ENCODE measurements at places on chromosomes 4 and X.

GRCh38 chr4:109751852-109752251 is 22.0 kb upstream of the PLA2G12A start:
- DNase-seq, result no peak

DNA sequence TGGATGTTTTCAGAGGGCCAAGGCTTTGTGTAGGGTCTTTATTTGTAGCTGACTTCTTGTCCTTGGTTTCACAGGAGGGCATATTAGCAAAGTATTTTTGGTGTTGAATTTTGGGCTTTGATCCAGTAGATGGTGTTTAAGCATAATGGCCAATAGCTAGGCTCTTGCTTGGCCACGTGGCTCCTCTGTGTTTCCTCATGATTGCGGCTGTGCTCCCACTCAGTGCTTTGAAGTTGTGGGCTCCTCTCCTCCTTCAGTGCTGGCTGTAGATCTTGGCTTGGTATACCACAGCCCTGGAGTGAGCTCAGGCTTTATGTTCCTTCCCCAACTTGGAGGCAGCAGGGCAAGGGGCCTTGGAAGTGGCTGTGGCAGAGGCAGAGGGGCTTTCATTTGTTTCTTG is 107.2 kb upstream of the CENPE start:
- no peak for DNase-seq

DNA sequence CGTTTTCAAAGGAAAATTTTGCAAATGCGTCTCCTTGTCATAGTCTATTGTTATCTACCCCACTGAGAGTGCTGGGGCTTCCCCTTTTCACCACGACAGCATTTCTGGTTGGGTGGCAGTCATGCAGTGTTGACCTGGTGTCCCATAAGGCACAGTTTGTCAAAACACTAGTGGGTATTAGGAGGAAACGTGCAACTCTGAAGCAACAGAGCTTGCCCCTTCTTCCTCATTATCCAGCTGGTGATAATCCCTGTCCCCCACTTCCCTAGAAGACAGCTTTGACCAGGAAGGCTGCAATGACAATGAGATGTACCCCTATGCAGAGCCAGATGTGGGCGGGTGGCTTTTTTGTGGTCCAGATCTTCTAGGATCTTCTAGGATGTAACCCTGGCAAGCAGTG is 1.8 kb downstream of the TBC1D1 start:
- DNase-seq, result peak; percentile 66

GRCh38 chr4:39044956-39045826 is 13.0 kb upstream of the TMEM156 start:
- no peak for DNase-seq

DNA sequence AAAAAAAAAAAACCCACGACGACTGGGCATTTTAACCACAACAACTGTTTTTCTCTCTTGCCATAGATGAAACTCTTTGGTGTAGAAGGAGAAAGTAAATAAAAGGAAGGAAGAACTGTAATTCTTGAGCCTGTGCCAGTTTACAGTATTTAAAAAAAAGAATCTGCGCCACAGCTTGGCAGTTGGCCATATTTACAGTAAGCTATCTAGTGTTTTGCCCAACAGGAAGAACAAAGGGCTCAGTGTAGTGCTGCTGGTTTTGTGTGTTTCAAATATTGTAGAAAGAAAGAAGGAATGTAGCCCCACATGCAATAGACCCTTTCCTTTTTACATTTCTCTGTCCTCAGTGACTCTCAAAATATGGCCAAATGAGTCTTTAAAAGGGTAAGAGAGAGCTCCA is 66.1 kb downstream of the NR3C2 start:
- DNase-seq, result no peak

DNA sequence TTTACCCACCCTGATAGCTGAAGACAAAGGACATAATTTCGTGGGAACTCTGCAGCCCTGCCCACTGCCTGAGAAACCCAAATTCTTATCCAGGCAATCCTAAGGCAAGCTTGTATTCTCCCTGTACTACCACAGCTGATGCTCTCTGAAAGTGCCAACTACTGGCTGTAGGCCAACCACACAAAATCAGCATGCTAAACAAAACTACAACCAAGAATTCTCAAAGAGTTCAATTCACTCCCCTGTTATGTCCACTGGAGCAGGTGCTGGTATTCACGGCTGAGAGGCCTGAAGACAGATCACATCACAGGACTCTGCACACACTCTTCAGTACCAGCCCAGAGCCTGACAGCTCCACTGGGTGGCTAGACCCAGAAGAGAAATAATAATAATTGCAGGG is 375.9 kb upstream of the NDST4 start:
- no peak for DNase-seq

DNA sequence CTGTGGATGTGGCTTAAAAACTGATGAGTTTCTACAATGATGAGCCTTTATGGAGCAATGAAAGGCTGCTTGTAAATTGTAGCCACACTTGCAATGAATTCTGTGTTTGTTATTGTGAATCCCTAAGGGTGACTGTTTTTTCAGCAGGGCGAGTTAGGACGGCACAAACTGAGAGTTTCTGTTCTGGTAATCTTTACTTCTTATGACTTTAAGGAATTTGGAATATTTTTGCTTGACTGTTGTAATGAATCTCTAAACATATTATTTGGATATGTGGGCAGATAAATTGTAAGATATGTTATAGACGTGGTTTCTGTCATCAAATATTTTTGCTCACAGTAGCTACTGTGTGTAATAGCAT is 22.2 kb downstream of the RBPJ start:
- no peak for DNase-seq

- no peak for DNase-seq
Observed at GRCh38 chr4:41202820-41203568, 11.3 kb downstream of the APBB2 start.

DNA sequence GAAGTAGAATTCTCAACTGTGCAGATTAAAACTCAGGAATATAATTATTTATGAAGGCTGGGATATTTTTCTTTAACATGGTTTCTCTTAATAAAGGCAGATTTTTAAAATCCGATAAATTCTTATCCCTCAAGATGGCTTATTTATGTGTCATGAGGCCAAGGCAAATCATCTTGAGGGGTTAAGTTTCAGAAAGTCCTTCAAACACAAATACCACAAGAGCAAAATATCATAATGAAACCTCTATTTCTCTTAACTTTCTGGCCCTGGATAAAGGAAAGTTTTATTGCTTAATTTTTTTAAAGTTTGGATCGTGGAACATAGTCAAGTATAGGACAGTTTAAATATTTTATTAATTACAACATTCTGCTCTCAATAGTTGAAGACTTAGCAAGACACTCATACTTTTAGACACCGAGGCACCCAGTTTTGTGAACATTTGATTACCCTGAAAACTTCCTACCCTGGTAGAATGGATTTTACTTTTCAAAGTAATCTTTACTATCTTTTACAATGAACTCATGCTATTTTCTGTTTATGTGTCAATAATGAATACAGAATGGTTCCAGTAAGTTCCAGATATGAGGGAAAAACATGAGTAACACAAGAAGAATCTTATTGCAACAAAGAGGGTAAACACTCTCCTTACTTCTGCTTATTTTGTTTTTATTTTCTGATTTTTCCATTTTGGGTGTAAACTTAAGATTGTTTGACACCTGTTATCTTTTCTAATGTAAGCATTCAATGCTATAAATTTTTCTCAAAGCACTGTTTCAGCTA is 200.7 kb upstream of the IL15 start:
- no peak for DNase-seq

DNA sequence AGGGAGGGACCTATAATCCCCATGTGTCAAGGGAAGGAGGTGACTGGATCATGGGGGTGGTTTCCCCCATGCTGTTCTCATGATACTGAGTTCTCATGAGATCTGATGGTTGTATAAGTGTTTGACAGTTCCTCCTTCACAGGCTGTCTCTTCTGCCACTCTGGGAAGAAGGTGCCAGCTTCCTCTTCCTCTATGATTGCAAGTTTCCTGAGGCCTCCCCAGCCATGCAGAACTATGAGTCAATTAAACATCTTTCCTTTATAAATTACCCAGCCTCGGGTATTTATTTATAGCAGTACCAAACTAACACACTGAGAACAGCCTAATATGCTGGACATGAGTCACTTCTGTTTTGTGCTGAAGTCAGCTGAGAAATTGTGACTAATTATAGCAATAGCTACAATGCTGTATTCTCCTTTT is 656.9 kb upstream of the CPEB2 start:
- no peak for DNase-seq

GRCh38 chr4:88060431-88060830 is 53.0 kb downstream of the PKD2 start:
- DNase-seq, result no peak

DNA sequence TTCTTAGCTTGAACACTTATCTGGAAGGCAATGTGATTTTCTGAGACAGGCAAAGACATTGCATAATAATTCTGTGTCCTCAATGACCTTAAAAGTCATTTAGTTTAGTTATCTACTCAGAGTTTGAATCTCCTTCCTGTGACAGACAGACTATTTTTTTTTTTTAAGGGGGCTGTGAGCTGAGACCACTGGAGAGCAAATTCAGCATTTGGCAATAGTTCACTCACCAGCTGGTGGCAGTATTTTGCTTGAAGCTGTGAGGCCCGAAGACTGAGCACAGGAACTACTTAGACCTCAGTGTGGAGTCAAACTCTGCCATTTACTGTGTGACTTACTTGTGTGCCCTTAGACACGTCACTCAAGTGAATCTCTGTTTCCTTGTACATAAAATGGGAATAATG is 22.9 kb upstream of the CPE start:
- peak; percentile 23 for DNase-seq

GRCh38 chr4:79042079-79042674 is 102.9 kb upstream of the PAQR3 start:
- DNase-seq, result no peak

- DNase-seq, result no peak
Observed at GRCh38 chr4:189121336-189121735, 819.3 kb upstream of the FRG1 start.

- no peak for DNase-seq
Observed at GRCh38 chr4:142719854-142720541, 126.1 kb downstream of the INPP4B start.

- no peak for DNase-seq
Observed at GRCh38 chr4:168584321-168584771, 87.5 kb downstream of the PALLD start.

DNA sequence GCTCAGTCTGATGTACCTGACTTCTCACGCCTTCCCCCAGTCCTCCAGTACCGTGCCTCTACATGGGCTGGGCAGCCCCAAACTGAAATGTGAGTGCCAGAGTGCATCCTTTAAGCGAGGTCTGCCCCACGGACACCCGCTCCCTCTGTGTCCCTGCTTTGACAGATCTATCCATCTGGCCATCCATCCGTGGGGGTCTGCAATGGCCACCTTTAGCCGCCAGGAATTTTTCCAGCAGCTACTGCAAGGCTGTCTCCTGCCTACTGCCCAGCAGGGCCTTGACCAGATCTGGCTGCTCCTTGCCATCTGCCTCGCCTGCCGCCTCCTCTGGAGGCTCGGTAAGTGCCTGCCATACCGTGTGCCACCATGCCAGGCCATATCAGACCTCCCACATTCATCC is 827 bp downstream of the PORCN start:
- no peak for DNase-seq

DNA sequence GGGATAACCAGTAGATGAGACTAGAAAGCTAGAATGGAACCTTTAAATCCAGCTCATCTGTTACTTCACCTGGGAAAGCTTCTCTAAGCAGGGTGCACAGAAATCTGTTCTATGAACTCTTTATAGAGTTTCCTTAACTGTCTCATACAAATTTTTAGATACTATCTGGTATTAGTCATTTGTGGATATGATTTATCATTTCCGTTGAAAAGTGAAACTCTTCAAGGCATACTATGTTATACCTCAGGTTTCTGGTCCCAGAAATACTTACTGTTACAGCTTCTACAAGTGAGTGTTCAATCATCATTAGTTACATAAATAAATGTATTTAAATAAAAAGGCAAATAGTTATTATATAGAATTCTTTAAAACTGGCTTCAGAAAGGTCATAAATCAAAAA is 298.3 kb upstream of the AGA start:
- DNase-seq, result no peak

DNA sequence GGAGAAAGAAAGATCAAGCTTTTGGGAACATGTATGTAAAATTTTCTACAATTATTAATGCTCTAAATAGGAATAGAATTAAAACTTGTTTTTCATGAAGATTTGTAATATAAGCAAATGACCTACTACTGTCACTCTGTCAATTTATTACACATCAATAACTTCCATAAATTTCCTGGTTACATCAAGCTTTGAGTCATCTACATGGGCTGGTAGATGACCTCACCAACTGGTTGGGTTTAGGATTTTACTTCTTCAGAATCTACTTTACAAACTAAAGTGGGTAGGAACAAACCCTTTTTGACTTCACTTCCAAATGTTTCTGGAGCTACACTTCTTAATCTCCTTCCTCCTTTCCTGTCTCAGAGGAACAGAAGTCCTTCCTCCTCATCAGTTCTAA is 12.0 kb upstream of the LRAT start:
- no peak for DNase-seq

DNA sequence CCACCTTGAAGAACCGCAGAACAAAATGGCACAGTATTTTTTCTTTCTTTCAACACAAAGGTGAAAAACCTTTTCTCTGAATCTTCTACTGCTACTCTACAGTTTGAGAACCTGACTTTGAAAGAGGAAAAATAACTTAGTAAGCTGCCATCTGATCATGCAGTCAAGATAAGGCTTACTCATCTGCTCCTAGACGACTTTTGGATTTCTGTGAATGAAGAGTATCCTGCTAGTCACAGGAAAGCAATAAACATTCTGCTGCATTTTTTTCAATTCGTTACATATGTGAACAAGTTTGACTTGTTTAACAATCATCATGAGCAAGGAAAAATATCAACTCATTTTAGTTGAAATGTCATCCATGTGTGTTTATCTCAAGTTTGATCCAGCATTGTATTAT is 25.2 kb downstream of the TIGD2 start:
- DNase-seq, result no peak

DNA sequence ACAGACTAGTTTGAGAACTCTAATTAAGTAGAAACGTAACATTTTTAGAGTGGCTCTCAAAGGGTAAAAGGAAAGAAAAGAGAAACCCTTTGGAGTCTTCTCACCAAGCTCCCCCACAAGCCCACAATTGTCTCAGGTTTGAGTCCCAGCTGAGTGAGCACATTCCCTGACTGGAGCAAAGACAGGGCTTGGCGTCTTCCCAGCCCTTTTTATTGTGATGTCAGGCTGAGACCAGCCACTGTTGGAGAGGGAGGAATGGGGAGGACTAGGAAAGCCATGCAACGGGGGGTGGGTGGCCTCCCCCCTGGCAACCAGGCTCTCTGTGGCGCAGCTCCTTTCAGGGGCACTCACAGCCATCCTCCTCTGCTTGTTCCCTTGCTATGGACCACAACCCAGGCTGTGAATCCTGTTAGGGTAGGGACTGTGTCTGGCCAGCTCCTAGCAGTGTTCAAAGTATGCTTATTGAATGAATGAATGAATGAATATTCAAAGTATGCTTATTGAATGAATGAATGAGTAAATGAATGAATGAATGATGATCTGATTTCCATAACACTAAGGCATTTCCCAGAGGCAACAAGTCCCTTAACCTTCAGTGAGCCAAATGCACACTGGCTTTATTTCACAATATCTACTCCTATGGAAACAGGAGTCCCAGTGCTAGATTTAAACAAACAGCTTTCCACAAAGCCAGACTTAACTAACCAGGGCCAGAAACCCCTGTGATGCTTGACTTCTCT is 413.3 kb downstream of the MID1IP1 start:
- DNase-seq, result no peak

Measured in activated T-cell treated with anti-CD3 and anti-CD28 coated beads, Interleukin-2, amount 50 U/mL, for 48 hours (primary cell).